Breast epithelium (tissue), 4 donors: ENCODE measurements at places on chromosomes 4 and X. TPM values are rescaled to one million over a fixed set of nuclear protein-coding genes. Genes with fewer than 3 reads are reported as not detected.

The MAGED4B gene
- total RNA-seq: 2.2 TPM

GRCh38 chr4:79296768-79297428 is 29.0 kb downstream of the NAA11 start:
- DNase-seq: no peak

DNA sequence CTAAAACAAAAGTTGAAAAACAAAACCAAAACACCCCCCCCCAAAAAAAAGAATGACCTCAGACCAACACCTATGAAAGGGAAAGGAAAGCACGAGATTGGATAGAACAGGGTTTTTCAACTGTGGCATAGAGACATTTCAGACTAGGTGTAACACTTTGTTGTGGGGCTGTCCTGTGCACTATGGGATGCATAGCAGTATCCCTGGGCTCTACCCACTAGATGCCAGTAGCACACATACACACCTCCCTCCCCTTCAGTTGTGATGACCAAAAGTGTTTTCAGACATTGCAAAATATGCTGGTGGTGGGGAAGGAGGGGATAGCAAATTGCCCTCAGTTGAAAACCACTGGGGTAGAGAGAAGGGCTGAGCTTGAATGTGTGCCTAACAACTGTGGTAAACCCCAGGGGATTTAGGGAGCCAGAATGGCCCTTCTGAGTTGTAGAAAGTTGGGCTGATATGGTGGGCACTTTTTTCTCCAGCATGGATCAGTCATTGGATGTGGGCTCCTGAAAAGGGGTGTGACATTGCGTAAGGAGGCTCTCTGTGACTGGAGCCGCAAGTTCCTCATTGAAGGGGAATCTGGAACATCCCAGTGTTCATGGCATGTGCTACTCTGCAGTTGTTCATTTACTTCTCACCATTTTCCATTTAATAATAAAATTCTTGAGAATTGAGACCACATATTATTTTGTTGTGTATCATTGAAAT is 8.8 kb upstream of the GEMIN8 start:
- DNase-seq: no peak

GRCh38 chr4:687048-687970 is 1.6 kb downstream of the SLC49A3 start:
- peak; percentile 89 for DNase-seq

- DNase-seq: no peak
Observed at GRCh38 chrX:3252744-3253143, 93.7 kb downstream of the MXRA5 start.

- DNase-seq: peak; percentile 75
Observed at GRCh38 chr4:1365271-1366178, 18.5 kb downstream of the UVSSA start.

GRCh38 chr4:38757945-38758600 is 24.7 kb downstream of the TLR10 start:
- DNase-seq: no peak

DNA sequence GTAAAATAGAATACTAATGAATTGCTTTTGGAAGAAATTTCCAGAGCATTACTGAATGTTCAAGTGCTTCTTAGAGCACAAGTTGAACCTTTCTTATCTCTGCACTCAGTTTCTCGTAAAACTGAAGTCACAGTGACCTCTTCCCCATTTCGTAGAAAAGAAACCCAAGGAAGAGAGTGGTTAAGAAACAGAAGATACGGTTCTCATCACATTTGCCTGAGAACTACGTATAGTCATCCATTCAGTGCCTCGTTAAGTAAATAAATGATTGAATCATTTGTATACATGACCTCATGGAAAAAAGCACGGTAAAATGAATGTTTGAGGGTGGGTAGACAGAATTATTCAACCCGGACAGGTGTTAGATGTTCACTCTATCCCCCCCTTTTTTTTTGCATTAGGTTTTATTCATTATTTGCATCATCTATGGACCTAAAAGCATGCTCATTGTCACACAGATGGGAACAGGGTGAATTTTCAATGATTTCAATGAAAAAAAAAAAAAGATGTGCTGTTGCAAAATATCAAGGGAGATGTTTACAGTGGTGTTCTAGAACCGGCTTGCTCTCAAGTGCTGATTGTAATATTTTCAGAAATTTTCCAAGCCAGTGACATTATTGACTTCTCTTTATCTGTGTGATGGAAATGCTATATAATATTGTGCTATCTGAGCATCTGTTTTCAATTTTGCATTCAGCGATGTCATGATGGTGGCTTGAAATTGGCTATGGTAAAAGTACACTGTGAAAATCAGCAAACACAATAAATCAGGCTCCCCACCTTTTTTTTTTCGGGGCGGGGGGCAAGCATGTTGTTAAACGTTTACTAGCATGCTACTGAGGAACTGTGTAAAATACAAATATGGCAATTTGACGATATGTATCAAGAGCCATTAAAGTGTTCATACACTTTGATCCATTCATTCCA is 4.3 kb downstream of the RHOH start:
- no peak for DNase-seq
